Stimulated activated CD4-positive, alpha-beta T cell treated with anti-CD3 and anti-CD28 coated beads, Interleukin-2, amount 100 ng/mL, for 4 hours (primary cell): ENCODE measurements at places on chromosomes 2 and 18.

- no peak for DNase-seq
These were observed 43.3 kb downstream of the DIPK1C start for GRCh38 chr18:74413836-74414235.

- DNase-seq: no peak
These were observed 39.6 kb downstream of the ASB1 start for GRCh38 chr2:238466243-238466756.

- DNase-seq: no peak
These were observed 51.3 kb downstream of the TMEM163 start for GRCh38 chr2:134667541-134667940.

DNA sequence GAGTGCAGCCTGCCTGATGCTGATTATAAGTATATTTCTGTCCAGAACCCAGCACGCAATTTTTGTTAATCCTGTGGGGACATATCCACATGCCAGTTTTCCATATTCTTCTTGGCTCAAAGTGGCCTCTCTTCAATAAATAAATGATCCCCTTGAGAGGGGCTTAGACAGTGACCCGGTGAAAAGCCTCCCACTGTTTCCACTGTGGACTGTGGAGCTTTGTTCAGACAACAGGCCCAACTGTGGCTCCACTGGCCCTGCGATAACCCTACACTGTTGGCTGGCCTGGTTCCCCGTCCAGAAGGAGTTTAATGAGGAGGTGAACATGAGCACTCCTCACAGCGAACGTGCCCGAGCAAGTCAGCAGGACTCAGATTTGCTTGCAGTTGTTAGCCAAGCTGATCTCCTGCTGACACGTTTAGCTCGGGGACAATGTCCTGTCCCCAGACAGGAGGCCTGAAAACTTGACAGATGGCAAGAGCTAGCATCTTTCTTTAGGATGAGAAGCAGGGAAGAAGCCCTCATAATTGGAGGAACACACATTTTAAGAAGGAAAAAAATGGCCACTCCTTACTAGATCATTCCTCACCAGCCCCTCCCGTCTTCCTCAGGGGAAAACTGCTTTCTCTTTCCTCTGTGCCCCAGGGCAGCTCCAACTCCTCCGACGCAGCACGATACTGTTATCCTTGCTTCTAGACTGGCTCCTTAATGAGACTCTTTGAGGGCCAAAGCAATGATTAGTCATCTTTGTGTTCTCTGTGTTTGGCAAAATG is 20.0 kb upstream of the MTCL1 start:
- DNase-seq: no peak

- no peak for DNase-seq
These were observed 77.0 kb downstream of the PDCL3 start for GRCh38 chr2:100639588-100640390.
